ENCODE measurements at places on chromosomes 4 and X. TPM values are rescaled to one million over a fixed set of nuclear protein-coding genes. Genes with fewer than 3 reads are reported as not detected.

DNA sequence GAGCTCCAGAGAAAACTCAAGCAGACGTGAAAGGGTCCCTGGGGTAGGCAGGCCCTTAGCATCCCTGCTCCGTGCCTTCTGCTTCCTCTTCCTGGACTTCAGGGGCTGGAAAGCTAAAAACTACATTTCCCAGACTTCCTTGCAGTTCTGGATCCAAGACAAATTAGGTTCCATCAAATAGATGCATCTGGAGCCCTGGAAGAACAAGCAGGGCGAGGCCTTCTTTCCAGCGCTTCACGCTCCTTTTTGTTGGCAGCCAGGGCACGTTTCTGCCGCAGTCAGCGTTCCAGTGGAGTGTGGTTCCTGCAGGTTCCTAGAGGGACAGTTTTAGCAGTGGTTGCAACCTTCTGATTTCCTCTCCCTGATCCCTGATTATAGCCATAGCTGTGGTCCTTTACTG is 53.6 kb upstream of the MSX1 start:
- no peak for DNase-seq

DNA sequence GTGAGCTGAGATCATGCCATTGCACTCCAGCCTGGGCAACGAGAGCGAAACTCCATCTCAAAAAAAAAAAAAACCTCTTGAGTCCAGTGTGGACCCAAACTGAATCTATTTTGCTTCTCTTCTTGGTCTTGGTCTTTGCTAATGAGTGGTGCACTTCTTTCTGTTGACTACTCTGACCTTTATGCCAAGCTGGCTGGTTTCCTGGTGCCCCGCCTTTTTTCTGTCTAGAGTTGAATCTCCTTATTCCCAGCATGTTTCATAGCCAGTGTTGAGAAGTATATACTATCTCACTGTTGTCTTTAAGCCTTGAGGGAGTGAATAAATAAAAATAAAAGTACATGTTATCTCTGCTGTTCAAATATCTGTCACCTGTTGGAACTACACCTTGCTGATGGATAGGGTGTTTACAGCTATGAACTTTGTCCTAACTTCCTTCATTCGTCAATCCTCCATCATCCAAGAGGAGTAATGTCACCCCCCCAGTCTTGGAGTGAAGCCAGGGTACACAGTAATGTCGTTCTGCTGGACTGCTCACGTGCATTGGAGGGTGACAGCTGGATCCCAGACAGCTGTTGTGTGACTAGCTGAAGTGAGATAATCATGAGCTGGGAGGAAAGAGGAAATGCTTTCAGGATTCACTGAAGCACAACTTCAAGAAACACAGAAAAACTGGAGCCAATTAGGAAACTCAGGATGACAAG is 99.3 kb upstream of the PRKG2 start:
- no peak for DNase-seq

DNA sequence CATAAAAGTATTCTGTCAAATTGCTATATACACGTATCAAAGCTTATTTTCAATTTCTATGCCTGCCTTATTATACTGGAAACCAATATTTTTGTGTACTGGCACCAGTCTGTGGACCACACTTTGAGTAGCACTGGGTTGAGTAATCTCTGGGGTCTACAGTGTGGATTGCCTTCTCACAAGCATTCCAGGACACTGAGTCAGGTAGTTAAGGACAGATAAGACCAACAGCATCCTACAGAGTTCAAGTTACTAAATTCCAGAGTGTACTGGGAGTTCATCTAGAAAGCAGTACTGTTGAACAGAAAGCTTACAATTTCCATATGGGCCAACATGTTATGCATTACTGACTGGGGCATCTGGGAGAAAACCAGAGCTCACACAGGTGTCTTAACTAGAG is 61.8 kb downstream of the VMA21 start:
- no peak for DNase-seq

- DNase-seq, result no peak
Observed at GRCh38 chr4:17786567-17786966, 5.1 kb upstream of the FAM184B start.

DNA sequence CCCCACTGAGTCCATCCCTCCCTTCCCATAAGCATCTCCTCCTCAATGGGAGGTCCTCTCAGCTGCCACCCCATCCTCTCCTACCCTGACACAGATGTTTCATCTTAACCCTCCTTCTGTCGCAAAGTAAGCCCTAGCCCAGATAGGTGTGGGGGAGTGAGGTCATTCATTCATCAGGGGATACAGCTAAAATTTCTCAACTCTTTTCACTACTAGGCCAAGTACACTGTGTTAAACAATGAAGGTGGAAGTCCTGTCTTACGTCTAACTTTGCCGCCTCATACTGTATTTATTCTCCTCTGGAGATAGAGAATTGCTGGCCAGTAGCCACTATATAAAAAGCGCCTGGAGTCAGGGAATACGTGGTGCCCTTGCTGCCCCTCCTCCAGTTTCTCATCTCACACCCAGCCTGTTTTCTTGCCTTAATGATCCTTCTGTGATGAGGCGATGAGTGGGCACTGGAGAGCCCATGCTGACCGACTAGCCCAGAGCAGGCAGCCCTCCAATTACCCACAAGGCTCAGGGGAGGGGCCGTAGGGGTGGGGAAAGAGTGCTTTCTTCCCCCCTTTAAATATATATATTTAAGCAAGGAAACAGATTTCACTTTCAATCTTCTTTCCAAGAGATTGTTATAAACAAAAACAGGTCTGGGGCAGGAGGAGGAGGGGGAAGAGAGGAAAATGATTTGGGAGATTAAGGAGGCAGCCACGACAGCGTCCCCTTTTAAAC is 149.5 kb downstream of the PJA1 start:
- no peak for DNase-seq

DNA sequence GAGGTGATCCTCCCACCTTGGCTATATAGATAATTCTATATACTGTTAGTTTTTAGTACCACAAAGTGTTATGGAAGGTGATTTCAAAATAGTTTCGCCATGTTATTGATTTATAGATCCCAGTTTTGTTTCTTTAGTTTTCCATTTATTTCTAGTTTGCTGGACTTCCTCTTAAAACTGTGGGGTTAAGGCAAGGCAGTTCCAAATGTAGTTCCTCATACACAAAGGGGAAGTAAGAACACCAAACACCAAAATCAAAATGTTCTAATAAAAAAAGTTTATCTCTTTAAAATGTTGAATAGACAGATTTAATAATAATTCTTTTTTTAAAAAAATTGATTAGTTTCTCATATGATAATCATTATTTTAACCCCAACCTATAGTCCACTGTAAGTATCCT is 6.8 kb upstream of the CISD2 start:
- DNase-seq, result no peak

DNA sequence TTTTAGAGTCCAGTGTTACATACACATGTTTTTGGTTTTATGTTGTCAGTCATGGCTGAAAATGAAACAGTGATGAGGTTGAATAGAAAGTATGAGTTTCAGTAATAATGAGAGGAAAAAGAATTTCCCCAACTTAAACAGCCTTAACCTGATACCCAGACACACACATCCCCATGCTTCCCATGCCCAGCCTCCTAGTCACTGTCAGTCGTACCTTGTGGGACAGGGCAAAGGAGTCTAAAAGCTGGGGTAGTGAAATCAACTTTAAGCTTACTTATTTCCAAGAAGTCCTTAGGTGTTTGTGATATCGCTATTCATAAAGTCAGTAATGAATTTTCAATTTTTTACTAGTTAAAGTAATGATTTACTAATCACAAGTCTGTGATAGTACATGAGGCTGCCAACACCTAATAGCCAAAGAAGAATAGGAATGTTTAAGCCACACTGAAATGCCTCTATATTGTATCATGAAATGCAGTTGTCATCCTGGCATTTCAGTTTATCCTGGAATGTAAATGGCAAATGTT is 24.3 kb upstream of the GPR34 start:
- no peak for DNase-seq

- no peak for DNase-seq
Observed at GRCh38 chr4:147596981-147597380, 20.2 kb upstream of the TMEM184C start.

DNA sequence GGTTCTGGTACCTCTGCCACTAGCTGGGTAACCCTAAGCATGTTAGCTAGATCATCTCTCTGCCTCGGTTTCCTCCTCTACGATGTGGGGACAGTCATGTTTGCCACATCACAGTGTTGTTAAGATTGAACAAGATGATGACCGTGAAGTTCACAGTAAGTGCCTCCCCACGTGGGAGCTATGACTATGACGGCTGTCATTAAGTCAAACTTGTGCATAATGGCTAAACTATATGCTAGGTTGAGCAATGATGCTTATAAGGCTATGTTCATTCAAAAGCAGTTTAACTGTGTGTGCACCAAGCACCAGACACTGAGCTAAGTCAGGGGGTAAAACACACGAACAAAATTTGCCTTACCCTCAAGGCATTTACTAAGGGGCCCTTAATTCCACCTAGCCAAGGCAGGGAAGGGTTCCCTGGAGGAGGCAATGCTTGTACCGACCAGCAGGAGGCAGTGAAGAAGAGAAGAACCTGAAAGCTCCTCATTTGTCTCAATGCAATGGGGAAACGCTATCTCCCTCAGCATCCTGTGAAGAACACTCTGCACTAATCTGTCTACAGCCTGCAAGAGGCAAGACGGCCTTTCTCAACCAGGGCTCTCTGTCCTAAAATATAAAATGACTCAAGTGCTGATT is 52.9 kb downstream of the MAP7D2 start:
- no peak for DNase-seq

- DNase-seq, result no peak
Observed at GRCh38 chrX:49710744-49711319, 15.0 kb upstream of the PAGE1 start.

DNA sequence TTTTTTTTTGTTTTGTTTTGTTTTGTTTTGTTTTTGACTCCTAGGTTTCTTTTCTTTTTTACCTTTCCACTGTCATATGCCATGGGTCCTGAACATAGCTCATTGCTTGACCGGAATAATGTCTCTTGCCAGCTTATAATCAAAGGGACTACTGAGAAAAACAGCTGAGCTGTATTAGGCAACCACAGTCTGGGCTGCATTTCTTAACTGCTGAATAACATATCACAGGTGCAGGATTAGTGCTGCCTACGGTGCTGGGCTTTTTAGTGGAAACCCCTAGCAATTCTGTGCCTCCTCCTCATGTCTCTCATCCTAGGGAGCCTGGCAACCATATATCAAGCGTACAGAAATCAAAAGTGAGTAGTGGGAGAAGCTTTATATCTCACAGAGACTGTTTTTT is 333.5 kb downstream of the BMPR1B start:
- DNase-seq, result no peak

GRCh38 chr4:60726779-60727178 is 473.3 kb upstream of the ADGRL3 start:
- DNase-seq, result no peak

DNA sequence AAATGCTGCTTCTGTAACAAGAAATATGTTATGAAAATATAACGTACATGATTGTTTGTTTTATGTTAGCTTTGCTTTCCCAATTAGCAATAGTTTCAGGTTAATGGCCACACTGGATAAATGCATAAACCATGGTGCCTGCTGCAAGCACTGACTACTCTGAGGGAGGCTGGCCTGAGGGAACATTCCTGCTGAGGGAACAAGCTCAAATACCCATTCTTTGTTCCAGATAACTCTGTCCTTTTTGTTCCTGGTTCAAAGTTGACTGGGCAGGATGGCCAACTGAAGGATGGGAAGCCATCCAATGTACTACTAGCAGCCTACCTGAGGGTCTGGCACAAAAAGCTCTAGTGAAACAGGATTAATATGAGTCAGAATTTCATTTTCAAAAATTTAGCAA is 37.5 kb downstream of the NUP62CL start:
- DNase-seq, result no peak

GRCh38 chr4:27789773-27790172 is 929.1 kb downstream of the STIM2 start:
- no peak for DNase-seq

DNA sequence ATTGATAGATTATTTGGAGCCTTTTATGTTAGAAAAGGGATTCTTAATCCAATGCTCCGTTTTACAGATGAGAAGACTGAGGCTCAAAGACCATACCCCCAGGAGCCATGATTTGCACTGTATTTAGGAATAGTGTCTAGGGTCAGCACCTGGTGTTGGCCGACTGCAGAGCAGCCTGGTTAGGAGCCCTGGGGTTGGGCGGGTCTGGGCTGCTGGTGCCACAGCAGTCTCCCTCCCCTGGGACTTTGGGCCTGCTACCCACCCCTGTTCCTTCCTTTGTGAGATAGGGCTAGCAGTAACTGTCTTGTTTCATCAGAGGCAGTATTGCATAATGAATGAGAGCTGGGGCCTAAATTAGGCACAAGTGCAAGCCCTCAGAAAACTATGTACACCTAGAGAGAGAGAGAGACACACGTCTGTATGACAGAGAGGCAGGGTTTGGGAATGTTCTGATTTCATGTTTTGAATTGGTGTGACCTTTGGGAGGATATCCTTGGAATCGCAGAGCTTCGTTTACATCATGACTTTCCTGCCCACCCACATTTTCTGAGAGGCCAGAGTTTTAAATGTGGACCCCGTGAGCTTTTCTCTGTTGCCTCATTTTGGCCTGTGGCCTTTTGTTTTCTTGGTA is 111.7 kb downstream of the PTTG2 start:
- DNase-seq, result no peak

DNA sequence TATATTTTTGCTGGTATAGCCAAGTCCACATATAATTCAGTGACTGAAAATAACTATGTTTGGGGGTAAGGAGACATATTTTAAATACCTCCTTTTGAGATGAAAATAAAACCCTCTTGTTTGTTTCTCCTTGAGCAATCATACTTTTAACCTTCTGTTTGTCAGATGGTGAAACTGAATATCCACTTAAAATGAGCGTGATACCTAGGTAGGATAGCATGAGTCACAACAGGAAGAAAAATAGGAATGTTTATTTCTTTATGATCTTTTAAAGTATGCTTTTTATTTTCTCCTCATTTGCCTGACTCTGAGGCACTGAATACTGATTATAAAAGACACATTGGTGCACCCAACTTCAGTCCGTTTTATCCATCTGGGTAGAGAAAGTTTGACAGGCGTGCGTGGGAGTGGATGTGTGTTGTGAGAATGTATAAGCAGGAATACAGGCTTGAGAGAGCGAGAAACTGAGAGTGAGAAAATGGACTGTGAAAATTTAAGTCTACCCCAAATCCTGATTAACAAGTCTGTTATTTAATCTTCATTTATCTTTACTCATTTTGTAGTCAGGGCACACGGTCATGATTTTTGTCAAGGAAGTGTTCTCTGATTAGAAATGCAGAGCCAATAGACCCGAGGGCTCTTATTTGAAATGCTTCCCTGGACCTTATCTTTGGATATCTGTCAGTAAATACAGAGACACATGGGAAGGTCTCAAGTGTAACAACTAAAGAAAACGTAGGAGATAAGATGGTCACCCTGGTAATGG is 62.1 kb upstream of the ANTXR2 start:
- no peak for DNase-seq

GRCh38 chr4:174062831-174063230 is 220.6 kb downstream of the FBXO8 start:
- DNase-seq, result no peak

DNA sequence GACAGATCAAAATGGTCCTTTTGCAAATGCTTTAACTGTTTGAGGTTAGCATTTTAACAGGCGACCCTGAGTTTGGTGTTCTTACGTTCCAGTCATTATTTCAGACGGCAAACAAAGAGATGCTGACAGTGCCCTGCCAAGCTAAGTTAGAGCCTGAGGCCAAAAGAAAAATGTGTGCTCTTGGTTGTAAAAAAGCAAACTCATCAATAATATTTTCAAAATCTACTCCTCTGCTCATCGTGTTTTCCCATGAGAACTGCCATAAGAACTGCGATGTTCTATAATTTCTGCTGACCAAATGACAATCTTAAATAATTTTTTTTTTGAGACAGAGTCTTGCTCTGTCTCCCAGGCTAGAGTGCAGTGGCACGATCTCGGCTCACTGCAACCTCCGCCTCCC is 62.7 kb upstream of the BCLAF3 start:
- no peak for DNase-seq

FMR1NB gene
- total RNA-seq, result not detected

PASD1 gene
- not detected for total RNA-seq

SPANXA1 gene
- not detected for total RNA-seq

FGB gene
- total RNA-seq, result not detected
